Osteoblast (primary cell): ENCODE measurements at places on chromosomes 16 and 17. TPM values are rescaled to one million over a fixed set of nuclear protein-coding genes. Genes with fewer than 3 reads are reported as not detected.

DNA sequence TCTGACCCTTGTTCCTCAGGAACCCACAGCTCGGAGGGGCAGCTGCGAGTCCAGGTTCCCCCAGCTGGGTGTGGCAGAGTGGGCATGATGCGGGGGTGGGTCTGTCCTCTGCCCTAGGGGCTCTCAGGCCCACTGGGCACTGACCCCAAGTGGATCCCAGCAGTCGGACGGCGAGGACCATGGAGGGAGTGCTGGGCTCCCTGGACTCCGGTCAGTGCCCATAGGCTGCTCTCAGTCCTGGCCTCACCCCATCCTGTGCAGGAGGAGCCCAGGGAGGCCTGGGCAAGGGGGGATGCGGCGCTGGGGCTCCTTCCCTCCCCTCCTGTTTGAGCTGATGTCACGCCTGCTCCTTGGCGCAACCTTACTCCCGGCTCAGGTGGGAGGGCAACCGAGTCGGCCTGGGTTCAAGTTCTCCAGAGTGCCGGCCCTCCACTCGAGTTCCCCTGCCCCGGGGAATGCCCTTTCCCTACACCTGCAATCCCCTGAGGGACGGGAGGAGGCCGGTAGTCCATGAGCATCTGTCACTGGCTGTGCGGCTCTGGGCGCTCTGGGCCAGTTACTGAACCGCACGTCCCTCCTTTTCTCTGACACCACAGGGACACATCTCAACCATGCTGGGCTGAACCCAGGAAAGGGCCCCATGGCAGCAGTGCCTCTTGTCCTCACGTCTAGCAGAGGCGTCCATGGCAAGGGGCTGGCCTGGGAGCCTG, 52.6 kb upstream of the ACSF3 start:
- no peak overlapping the region for H3K4me3 ChIP-seq
- H3K27me3 ChIP-seq: peaks cover 17% of the 10 kb centered on the region
- no peaks in the 10 kb centered on the region for H3K36me3 ChIP-seq

- H3K27ac ChIP-seq: peak overlapping the region; percentile 26
- no peak for DNase-seq
- no peaks in the 10 kb centered on the region for H3K27me3 ChIP-seq
- H3K4me1 ChIP-seq: peaks cover 13% of the 10 kb centered on the region
- H3K4me3 ChIP-seq: peak overlapping the region; percentile 3
These were observed 25.3 kb downstream of the LITAF start for GRCh38 chr16:11561454-11561805.

The CLEC18A gene
- 0.29 and 1.1 TPM in 2 replicates for total RNA-seq

GRCh38 chr17:5354310-5354709, 65.2 kb downstream of the NUP88 start:
- H3K4me1 ChIP-seq: no peaks in the 10 kb centered on the region
- DNase-seq: peak; percentile 54
- H3K27me3 ChIP-seq: no peaks in the 10 kb centered on the region

DNA sequence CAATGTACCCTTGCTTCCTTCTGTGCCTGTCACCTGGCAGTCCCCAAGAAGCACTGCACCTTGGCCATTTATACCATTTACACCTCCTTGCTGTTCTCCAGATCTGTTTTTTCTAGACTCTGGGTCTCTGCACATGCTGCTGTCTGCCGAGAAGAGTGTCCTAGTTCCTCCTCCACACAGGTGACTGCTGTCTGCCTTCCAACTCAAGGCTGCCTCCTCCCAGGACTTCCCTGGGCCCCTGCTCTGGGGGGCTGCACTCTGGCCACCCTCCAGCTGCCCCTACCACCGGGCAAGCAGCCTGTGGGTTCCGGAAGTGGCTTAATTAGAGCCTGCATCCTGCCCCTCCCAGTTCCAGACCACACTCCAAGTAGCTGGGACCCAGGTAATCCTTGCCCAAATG, 5.7 kb upstream of the LIMD2 start:
- no peak overlapping the region for H3K27ac ChIP-seq
- no peak for DNase-seq
- peaks cover 7% of the 10 kb centered on the region for H3K4me1 ChIP-seq
- H3K36me3 ChIP-seq: peaks cover 33% of the 10 kb centered on the region
- H3K27me3 ChIP-seq: no peaks in the 10 kb centered on the region

The DNAH17 gene
- total RNA-seq: under 0.01 TPM in 2 replicates

- H3K27ac ChIP-seq: peak overlapping the region; percentile 83
- no peaks in the 10 kb centered on the region for H3K27me3 ChIP-seq
- DNase-seq: no peak
- H3K36me3 ChIP-seq: no peaks in the 10 kb centered on the region
These were observed 223.0 kb downstream of the BCAS3 start for GRCh38 chr17:60900688-60901087.

GRCh38 chr16:65121870-65122723, at the start of gene CDH11:
Gene CDH11 (minus strand): TSS chr16:65122063. CDS start chr16:65004869, 117,194 bp downstream.
- DNase-seq: peak; percentile 93
- H3K4me1 ChIP-seq: peaks cover 50% of the 10 kb centered on the region
- no peaks in the 10 kb centered on the region for H3K27me3 ChIP-seq
- H3K36me3 ChIP-seq: no peaks in the 10 kb centered on the region
- H3K27ac ChIP-seq: peak within 1 kb of the TSS; percentile 89

- no peak for DNase-seq
- H3K4me3 ChIP-seq: no peak overlapping the region
- no peak overlapping the region for H3K27ac ChIP-seq
- H3K4me1 ChIP-seq: peaks cover 14% of the 10 kb centered on the region
These were observed 2.8 kb downstream of the MT1X start for GRCh38 chr16:56684926-56685590.

DNA sequence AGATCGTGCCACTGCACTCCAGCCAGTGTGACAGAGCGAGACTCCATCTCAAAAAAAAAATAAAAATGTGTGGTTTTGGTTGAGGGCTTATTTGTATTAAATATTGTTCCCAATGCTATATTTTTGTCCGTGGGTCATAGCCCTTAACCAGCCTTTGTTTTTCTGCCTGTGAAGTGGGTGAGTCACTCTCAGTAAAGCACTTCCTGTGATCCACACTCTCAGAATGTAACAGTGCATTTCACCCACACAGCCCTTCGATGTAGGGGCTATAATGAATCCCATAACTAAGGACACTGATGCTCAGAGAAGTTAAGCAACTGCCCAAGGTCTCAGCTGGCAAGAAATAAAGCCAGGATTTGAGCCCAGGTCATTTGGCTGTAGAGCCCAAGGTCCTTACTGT, 34.7 kb upstream of the POLR3E start:
- H3K4me1 ChIP-seq: peaks cover 6% of the 10 kb centered on the region
- no peaks in the 10 kb centered on the region for H3K27me3 ChIP-seq
- no peak overlapping the region for H3K4me3 ChIP-seq
- no peak overlapping the region for H3K27ac ChIP-seq

DNA sequence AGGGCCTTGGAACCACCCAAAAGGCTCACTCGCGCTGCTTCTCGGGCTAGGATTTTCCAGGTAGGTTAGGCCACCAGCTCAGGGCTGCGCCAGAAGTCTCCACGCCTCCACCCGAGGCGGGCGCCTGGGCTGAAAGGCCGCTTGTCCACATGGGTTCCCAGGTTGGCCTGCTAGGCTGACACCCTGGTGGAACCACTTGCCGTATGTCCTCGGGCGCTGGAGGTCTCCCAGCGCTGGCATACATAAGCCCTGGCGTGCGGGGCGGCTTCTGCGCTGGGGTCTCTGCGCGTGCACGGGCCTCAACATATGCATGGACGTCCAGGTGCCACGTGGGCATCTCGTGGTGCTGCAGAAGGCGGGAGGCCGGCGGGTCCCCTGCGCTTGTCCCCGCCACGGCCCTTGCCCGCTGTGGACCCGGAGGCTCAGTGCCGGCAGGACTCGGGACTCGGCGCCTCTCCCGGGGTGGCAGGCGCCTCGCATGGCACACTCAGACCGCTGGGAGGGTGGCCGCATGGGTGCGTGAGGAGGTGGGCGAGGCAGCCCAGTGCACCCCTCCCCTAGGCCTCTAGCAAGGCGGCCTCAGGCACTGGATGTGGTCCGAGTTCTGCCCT, 47.2 kb upstream of the ZNF629 start:
- H3K27ac ChIP-seq: no peak overlapping the region
- H3K4me1 ChIP-seq: no peaks in the 10 kb centered on the region
- H3K4me3 ChIP-seq: no peak overlapping the region
- H3K36me3 ChIP-seq: no peaks in the 10 kb centered on the region

DNA sequence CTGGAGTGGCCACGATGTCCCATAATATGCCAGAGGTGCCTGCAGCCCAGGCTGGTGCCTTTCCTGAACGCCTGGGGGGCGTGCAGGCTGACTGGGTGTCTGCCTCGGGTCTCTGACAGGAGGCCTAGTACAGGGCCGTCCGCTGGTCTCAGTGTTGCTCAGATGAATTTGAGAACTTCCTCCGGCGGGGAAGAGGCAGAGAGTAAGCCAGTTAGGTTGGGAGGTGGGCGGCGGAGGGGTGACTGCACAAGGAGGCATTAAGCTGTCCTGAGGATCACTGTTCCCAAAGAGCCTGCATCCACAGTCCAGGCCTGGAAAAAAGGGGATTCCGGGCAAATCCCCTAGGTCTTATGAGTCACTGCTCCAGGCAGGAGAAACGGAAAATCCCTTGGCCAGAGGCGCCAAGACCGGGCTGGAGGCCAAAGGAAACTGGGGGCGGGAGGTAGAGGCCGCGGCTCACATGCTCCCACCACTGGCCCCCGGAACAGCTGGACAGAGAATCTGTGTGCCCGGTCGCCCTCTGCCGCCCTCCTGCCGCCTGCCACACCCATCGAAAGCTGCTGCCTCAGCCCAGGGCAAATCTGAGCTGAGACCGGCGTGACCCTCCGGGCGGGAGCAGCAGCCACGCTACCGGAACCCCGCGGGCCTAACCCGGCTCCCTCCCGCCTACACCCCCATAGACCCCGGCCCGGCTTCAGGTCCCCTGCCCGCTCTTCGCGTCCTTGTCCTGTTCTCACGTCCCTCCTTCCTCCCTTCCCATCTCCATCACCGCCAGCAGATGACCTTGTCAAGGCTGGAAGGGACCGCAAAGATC, 1.2 kb downstream of the TRIM47 start:
- H3K36me3 ChIP-seq: no peaks in the 10 kb centered on the region
- DNase-seq: peak; percentile 99
- H3K27me3 ChIP-seq: peaks cover 6% of the 10 kb centered on the region

- peaks cover 23% of the 10 kb centered on the region for H3K4me1 ChIP-seq
- peaks cover 7% of the 10 kb centered on the region for H3K36me3 ChIP-seq
- H3K27me3 ChIP-seq: peaks cover 5% of the 10 kb centered on the region
- no peak overlapping the region for H3K27ac ChIP-seq
These were observed 1.7 kb upstream of the HSBP1 start for GRCh38 chr16:83806036-83806435.

- H3K4me3 ChIP-seq: no peak overlapping the region
- no peaks in the 10 kb centered on the region for H3K27me3 ChIP-seq
- no peaks in the 10 kb centered on the region for H3K4me1 ChIP-seq
- H3K36me3 ChIP-seq: no peaks in the 10 kb centered on the region
- H3K27ac ChIP-seq: no peak overlapping the region
- DNase-seq: no peak
These were observed 694.7 kb upstream of the SALL1 start for GRCh38 chr16:51845586-51846305.

The OSGIN1 gene
- total RNA-seq: 3.6 and 5.0 TPM in 2 replicates

GRCh38 chr16:48394355-48394703, 9.1 kb upstream of the SIAH1 start:
- H3K27me3 ChIP-seq: no peaks in the 10 kb centered on the region
- peaks cover 11% of the 10 kb centered on the region for H3K4me1 ChIP-seq
- peak overlapping the region; percentile 64 for H3K27ac ChIP-seq
- no peaks in the 10 kb centered on the region for H3K36me3 ChIP-seq
- H3K4me3 ChIP-seq: no peak overlapping the region

DNA sequence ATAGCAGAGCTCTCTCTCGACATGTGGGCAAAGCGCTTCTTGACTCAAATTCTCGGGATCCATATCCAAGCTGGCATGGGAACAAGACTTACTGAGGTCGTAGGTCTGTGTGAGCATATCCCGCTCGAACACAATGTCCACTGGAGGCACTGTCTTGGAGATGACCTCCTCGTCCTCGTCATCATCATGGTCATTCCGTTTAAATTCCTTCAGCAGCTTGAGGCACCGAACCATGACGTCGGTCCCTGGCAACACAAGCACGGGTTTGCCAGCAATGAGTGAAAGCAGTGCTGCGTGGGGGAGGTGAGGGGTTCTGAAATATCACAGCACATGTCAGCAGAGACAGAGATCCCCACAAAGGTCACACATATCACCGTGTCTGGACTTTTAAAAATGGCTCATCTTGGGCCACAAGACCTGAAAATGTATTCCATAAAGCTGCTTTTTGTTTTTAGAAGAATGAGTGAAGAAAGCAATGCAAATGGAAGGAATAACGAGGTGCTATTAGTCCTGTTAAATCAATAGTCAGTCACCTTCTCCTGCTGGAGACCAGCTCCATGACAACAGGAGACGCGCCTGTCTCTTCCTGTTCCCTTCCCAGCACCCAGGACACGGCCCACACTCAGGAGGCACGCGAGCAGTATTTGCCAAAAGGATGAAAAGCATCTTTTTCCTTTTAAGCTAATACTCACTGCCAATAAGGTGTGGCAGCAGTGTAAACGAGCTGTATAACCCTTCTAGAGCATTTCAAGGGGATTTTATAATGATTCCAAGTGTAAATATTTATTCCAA, 37.9 kb downstream of the GTF3C1 start:
- no peak overlapping the region for H3K27ac ChIP-seq
- H3K4me1 ChIP-seq: no peaks in the 10 kb centered on the region
- DNase-seq: peak; percentile 27
- H3K27me3 ChIP-seq: no peaks in the 10 kb centered on the region
- no peak overlapping the region for H3K4me3 ChIP-seq
- peaks cover 54% of the 10 kb centered on the region for H3K36me3 ChIP-seq

DNA sequence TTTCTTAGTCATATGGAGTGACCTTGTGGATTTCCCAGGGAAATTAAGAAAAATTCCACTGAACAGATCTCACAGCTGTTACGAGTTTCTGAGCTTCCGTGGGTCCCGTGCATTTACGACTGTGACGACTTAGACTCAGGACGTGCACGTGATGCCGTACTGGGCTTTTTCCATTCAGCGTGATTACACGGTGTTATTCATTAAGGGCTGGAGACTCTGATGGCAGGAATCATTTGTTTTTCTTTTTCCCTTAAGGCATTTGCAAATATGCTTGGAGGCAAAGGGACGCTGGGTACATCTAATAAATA, 57.2 kb downstream of the TBC1D16 start:
- H3K4me3 ChIP-seq: no peak overlapping the region
- H3K4me1 ChIP-seq: peaks cover 4% of the 10 kb centered on the region
- no peak for DNase-seq

The CTRL gene
- 0.36 and 0.59 TPM in 2 replicates for total RNA-seq

The SULT1A4 gene
- total RNA-seq: 0.36 and 1.2 TPM in 2 replicates

The OR4D2 gene
- not detected in 2 replicates for total RNA-seq

- H3K4me3 ChIP-seq: no peak overlapping the region
- peaks cover 11% of the 10 kb centered on the region for H3K36me3 ChIP-seq
- peak overlapping the region; percentile 48 for H3K27ac ChIP-seq
- DNase-seq: peak; percentile 84
- peaks cover 12% of the 10 kb centered on the region for H3K4me1 ChIP-seq
- no peaks in the 10 kb centered on the region for H3K27me3 ChIP-seq
These were observed 14.1 kb downstream of the FLYWCH2 start for GRCh38 chr16:2897110-2897509.

- no peak for DNase-seq
- H3K36me3 ChIP-seq: no peaks in the 10 kb centered on the region
- no peak overlapping the region for H3K4me3 ChIP-seq
- H3K4me1 ChIP-seq: no peaks in the 10 kb centered on the region
- H3K27me3 ChIP-seq: no peaks in the 10 kb centered on the region
- H3K27ac ChIP-seq: no peak overlapping the region
These were observed 61.7 kb downstream of the MYH13 start for GRCh38 chr17:10311131-10311530.

- H3K27me3 ChIP-seq: peaks cover 54% of the 10 kb centered on the region
- H3K36me3 ChIP-seq: no peaks in the 10 kb centered on the region
- DNase-seq: peak; percentile 90
- H3K4me1 ChIP-seq: no peaks in the 10 kb centered on the region
These were observed at the start of gene TMEM132E for GRCh38 chr17:34579017-34579946. Gene TMEM132E (plus strand): TSS chr17:34579582. CDS start chr17:34581077, 1,495 bp downstream.

The C17orf78 gene
- total RNA-seq: not detected in 2 replicates
